Mesangial cell (primary cell): ENCODE measurements at places on chromosomes 1 and 21. TPM values are rescaled to one million over a fixed set of nuclear protein-coding genes. Genes with fewer than 3 reads are reported as not detected.

Gene GPR3
- 1.6 and 2.4 TPM in 2 replicates for total RNA-seq

Gene CD52
- not detected in 2 replicates for total RNA-seq

Gene LRRC8B
- total RNA-seq = 5.2 and 7.1 TPM in 2 replicates

Gene LCE7A
- total RNA-seq = not detected in 2 replicates

Gene SPATA17
- under 0.01 and 0.89 TPM in 2 replicates for total RNA-seq

Gene USP48
- 11.2 and 15.2 TPM in 2 replicates for total RNA-seq

Gene REN
- total RNA-seq = 0.13 TPM in 1 of 2 replicates, not detected in the other

Gene TMEM82
- total RNA-seq = not detected in 2 replicates

Gene HTR6
- total RNA-seq = not detected in 2 replicates

Gene HENMT1
- 4.2 TPM in 2 replicates for total RNA-seq
